Activated CD8-positive, alpha-beta memory T cell treated with anti-CD3 and anti-CD28 coated beads for 1 hour (primary cell): ENCODE measurements at places on chromosomes 2 and 18.

GRCh38 chr18:47586418-47587070 lies 335.1 kb upstream of the SKOR2 start:
- no peak for DNase-seq

- DNase-seq: no peak
Observed at GRCh38 chr18:54033052-54033451, 191.4 kb downstream of the MBD2 start.

GRCh38 chr2:156385242-156385641 lies 50.9 kb upstream of the GPD2 start:
- no peak for DNase-seq

- DNase-seq: no peak
Observed at GRCh38 chr2:126994340-126994777, 95.7 kb downstream of the TEX51 start.

GRCh38 chr18:35278969-35279368 lies 11.1 kb downstream of the ZSCAN30 start:
- no peak for DNase-seq

DNA sequence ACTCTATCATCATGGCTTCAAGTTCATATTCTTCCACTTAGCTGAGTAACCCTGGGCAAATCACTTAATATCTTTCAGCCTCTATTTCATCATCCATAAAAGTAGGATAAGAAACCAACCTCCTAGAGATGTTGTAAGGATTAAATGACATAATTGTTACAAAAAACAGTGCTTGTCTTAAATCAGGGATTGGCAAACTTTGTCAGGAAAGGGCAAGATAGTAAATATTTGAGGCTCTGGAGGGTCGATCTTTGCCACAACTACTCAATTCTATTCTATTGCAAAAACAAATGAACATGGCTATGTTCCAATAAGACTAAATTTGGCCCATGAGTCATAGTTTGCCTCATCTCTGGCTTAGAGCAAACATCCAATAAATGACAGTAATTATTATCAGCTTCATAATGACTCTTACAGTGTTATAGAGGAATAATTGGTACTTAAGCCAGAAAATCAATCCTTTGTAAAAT lies 184.7 kb downstream of the SATB2 start:
- no peak for DNase-seq

DNA sequence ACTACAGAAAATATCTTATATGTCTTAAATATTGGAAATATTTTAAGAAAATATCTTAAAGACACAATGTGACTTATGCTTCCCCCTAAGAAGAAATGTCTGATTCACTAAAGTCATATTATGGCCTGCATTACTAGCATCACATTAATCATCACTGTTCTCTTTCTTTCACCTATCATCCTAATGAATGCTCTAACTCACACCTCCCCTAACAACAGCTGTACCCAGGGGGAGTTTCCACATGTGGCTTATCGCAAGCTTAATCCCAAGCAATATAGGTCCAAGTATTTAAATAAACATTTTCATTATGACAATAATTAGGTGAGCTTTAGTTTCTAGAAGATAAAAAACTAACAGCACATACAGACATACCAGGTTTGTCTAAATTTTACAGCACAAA lies 39.6 kb downstream of the REV1 start:
- DNase-seq: no peak

- no peak for DNase-seq
Observed at GRCh38 chr2:26900831-26901321, 52.9 kb downstream of the DPYSL5 start.

- no peak for DNase-seq
Observed at GRCh38 chr2:209463226-209463625, 39.4 kb downstream of the MAP2 start.

GRCh38 chr2:56589835-56590234 lies 406.0 kb downstream of the CCDC85A start:
- no peak for DNase-seq
